ENCODE measurements at places on chromosomes 4 and X. TPM values are rescaled to one million over a fixed set of nuclear protein-coding genes. Genes with fewer than 3 reads are reported as not detected.

Gene CYTL1
- total RNA-seq: 0.12 TPM

Gene CPLX1
- total RNA-seq: under 0.01 TPM

Gene TFE3
- total RNA-seq: 42.7 TPM

Gene BEX1
- 4.4 TPM for total RNA-seq

Gene GAGE2A
- total RNA-seq: not detected

Gene SYNPO2
- total RNA-seq: 7.0 TPM

Gene UGT8
- 1.00 TPM for total RNA-seq

Gene TACR3
- under 0.01 TPM for total RNA-seq

Gene FGF13
- total RNA-seq: 1.7 TPM

Gene ZNF141
- 12.9 TPM for total RNA-seq

Gene LAMP2
- total RNA-seq: 175 TPM

Gene AMTN
- not detected for total RNA-seq

Gene PDCL2
- total RNA-seq: not detected

Gene PCDH11X
- total RNA-seq: not detected

Gene SLC10A3
- total RNA-seq: 17.5 TPM

Data from uterine smooth muscle cell (primary cell).